ENCODE measurements at places on chromosomes 2 and 18.

GRCh38 chr2:206881708-206882410, 57.5 kb upstream of the CPO start:
- DNase-seq: no peak

DNA sequence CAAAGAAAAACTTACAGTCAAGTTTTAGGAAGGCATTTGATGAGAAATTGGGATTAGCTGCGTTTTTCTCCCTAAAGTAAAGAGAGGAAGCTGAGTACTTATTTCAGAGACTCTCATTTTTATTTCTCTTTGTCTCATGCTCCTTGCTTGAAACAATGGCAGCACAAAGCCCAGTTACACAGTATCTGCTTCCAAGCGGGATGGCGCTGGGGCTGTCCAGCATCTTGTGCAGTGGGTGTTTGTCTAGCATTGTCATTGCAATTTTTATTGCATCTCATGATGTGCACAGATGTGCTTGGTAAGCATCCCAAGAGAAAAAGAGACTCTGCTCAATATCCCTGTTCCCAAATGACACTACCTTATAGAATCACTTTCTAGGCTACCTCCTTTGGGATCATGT, 102.8 kb upstream of the ZNF521 start:
- DNase-seq: no peak

DNA sequence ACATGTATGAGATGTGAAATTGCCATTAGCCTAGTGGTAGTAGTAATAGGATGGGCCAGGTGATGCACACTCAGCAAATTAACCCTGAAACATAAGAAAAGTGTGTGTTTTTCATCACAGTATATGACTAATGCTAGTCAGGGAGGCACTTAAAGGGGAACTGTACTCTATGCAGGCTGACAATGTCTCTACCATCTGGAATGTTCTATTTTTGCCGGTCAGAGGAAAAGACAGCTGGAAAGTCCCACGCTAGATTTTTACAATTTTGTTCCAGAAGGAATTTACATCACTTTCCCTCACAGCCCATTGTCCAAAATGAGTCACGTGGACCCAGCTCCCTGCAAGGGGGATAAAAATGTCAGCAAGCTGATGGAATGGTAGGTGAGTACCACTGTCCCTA, 746.3 kb upstream of the CHAC2 start:
- no peak for DNase-seq

- no peak for DNase-seq
Observed at GRCh38 chr2:218043701-218044109, 25.3 kb upstream of the RUFY4 start.
